ENCODE measurements at places on chromosomes 7 and 10. TPM values are rescaled to one million over a fixed set of nuclear protein-coding genes. Genes with fewer than 3 reads are reported as not detected.

GRID1 gene
- 0.30 TPM for total RNA-seq

GRCh38 chr10:113967126-113967525, 76.5 kb upstream of the ADRB1 start:
- DNase-seq: no peak

GRCh38 chr7:36966636-36967035, 242.3 kb upstream of the AOAH start:
- no peak for DNase-seq

DNA sequence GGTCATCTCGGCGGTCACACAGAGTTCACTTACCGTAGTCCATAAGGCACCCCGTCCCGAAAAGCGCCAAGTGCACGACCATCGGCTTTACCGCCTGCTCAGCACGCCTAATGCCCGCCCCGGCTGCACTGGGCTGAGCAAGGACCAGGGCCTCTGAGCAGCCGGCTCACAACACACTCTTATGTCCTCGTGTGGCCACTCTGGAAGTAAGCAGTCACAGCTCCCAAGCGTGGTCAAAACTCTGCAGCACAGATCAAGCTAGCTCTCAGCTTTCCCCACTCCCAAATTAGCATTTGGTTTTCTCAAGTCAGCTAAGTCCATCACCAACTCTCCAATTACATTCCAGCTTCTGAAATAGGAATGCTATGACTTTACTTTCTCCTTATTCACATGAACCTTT, 57.7 kb downstream of the MAD1L1 start:
- DNase-seq: no peak

- no peak for DNase-seq
These were observed 17.0 kb downstream of the TRA2A start for GRCh38 chr7:23514755-23515154.

GRCh38 chr7:831596-832166, 595 bp upstream of the SUN1 start:
- no peak for DNase-seq

GRCh38 chr7:106862317-106863089, 2.6 kb upstream of the PIK3CG start:
- DNase-seq: no peak

DNA sequence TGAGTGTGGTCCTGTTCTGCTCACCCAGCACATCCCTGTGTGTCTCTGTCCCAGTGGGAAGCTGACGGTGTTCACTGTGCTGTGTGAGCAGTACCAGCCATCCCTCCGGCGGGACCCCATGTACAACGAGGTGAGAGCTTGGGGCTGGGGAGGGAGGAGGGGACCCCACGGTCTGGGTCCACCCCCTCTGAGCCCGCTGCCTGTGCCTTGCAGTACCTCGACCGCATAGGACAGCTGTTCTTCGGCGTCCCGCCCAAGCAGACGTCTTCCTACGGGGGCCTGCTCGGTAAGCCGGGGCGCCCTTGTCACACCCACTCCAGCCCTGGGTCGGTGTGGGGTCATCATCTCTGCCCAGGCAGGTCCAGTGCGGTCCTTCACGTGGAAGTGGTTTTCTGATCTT, 17.3 kb downstream of the GET4 start:
- no peak for DNase-seq

GRCh38 chr7:76354981-76355730, 3.6 kb downstream of the YWHAG start:
- DNase-seq: no peak

GRCh38 chr7:100688326-100688860, 5.7 kb downstream of the GIGYF1 start:
- DNase-seq: no peak

GRCh38 chr10:122374859-122375678, 561 bp downstream of the PLEKHA1 start:
- DNase-seq: peak; percentile 79

DNA sequence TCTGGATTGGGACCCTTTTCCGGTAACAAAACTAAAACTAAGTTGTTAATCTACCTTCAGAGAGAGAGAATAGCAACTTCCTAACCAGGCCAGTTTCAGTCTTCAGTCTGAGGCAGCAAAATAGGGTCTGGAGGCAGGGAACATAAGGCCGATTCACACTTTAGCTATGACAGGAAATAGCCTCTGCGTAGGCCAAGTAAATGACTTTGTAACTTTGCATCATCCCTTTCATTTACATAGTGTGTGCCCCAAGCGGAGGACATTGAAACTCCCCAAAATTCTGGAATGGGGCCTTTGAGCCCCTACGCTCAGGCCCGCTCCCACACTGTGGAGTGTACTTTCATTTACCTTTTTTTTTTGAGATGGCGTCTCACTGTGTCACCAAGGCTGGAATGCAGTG, 1.7 kb upstream of the UPP1 start:
- no peak for DNase-seq

DNA sequence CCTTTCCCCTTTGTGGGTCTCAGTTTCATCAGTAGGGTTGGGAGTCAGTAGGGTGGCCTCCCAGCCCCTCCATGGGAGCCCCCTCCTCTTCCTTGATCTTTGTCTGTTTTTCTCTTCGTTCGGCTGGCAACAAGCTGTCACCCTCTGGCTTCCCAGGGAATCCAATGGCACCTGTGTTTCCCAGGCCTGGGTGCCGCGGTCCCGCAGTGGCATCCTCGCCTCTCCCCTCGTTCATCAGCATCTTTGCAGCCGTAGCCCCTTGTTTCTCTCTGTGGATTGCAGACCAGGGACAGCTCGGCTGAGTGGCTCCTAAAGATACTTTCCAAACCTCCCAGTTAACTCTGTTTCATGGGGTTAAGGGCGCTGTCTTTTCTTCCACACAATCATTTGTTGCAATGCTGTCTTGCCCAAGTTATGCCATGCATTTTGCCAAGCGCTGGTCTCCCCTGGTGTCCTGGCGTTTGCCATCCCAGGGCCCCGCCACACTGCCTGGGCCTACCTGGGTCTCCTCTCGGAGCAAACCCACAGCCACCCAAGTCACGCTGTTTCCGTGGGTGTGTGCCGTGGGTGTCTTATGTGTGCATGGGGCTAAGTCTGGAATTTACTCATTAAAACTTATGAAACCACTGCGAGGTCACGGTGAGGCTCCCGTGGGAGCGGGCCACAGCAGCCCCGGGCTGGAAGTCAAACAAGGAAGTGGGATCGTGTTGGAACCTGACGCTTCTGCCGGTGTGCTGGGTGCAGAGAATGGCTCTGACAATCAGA, 189.4 kb upstream of the SHH start:
- DNase-seq: no peak

GRCh38 chr7:55129541-55130394, 111.0 kb downstream of the EGFR start:
- DNase-seq: peak; percentile 59
